ENCODE measurements at places on chromosomes 12 and 14.

DNA sequence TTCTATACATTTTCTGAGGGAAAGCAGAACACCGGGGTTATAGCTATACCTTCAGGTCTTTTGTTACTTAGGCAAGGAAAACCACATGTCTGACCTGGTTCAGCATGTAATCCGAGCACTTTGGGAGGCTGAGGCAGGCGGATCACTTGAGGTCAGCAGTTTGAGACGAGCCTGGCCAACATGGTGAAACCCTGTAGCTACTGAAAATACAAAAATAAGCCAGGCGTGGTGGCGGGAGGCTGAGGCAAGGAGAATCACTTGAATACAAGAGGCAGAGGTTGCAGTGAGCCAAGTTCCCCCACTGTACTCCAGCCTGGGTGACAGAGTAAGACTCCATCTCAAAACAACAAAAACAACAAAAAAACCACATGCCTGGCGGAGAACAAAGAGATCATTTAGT, 177.6 kb downstream of the ACSS3 start:
- H3K4me3 ChIP-seq = no peak overlapping the region
- no peak overlapping the region for H3K27ac ChIP-seq
- no peaks in the 10 kb centered on the region for H3K4me1 ChIP-seq
- H3K27me3 ChIP-seq = no peaks in the 10 kb centered on the region
- H3K36me3 ChIP-seq = peaks cover 21% of the 10 kb centered on the region

GRCh38 chr14:96895658-96896271, 98.6 kb downstream of the VRK1 start:
- no peak for DNase-seq
- H3K27me3 ChIP-seq = no peaks in the 10 kb centered on the region
- H3K36me3 ChIP-seq = no peaks in the 10 kb centered on the region
- no peak overlapping the region for H3K27ac ChIP-seq
- no peaks in the 10 kb centered on the region for H3K4me1 ChIP-seq

DNA sequence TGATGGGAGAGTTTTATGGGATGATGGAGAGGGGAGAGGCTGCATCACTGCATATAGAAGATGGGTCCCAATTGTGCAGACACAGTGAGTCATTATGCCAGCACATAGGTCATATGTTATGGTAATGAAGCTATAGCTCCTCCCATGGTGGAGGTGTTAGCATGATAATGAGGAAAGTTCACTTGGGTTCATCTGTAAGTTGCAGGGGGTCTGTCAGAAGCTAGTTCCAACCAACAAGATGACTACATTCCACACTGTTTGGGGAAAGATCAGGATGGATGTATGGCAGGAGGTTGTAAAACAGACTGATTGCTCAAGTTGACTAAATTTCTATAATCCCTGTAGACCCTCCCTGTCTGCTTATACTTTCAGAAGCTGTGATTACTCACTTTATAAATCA, 561.3 kb downstream of the C12orf50 start:
- DNase-seq = no peak
- no peaks in the 10 kb centered on the region for H3K36me3 ChIP-seq
- H3K4me1 ChIP-seq = no peaks in the 10 kb centered on the region
- H3K27ac ChIP-seq = no peak overlapping the region
- H3K4me3 ChIP-seq = no peak overlapping the region

DNA sequence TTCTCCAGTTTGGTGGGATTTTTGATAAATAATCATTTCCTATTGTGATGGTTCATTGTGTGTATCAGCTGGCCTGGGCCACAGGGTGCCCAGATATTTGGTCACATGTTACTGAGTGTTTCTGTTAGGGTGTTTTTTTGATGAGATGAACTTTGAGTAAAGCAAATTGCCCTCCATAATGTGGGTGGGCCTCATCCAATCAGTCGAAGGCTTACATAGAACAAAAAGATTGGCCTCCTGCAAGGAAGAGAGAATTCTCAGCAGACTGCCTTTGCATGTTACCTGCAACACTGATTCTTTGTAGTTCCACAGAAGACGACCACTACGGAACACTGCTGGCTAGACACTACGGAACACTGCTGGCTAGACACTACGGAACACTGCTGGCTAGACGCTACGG, 441.6 kb downstream of the GLT1D1 start:
- no peak overlapping the region for H3K4me3 ChIP-seq
- H3K36me3 ChIP-seq = no peaks in the 10 kb centered on the region
- no peak for DNase-seq
- H3K27ac ChIP-seq = no peak overlapping the region
- no peaks in the 10 kb centered on the region for H3K4me1 ChIP-seq
- H3K27me3 ChIP-seq = no peaks in the 10 kb centered on the region

GRCh38 chr12:132150780-132151144, 6.5 kb downstream of the NOC4L start:
- H3K27me3 ChIP-seq = no peaks in the 10 kb centered on the region
- no peak overlapping the region for H3K27ac ChIP-seq
- peaks cover 5% of the 10 kb centered on the region for H3K4me1 ChIP-seq
- H3K4me3 ChIP-seq = no peak overlapping the region

DNA sequence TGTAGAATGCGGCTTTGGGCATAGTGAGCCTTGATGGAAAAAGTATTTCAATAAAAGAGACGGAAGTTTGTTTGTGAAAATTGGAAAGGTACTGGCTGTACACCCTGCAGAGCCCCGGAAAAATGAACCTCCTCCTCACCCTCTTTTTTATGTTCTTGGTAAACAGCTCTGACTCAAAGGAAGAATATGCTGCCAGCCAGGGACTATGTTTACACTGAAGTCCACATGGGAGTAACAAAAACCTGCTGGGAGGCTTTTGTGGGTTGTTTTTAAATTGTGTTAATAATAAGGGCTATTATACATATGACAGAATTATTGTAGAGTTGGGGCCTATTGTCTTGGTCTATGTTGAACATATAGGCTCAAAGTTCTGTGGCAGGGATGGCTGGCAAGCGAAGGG, 70.7 kb downstream of the TTC8 start:
- no peaks in the 10 kb centered on the region for H3K4me1 ChIP-seq
- no peak for DNase-seq
- no peaks in the 10 kb centered on the region for H3K36me3 ChIP-seq
- no peak overlapping the region for H3K4me3 ChIP-seq
- H3K27ac ChIP-seq = no peak overlapping the region

DNA sequence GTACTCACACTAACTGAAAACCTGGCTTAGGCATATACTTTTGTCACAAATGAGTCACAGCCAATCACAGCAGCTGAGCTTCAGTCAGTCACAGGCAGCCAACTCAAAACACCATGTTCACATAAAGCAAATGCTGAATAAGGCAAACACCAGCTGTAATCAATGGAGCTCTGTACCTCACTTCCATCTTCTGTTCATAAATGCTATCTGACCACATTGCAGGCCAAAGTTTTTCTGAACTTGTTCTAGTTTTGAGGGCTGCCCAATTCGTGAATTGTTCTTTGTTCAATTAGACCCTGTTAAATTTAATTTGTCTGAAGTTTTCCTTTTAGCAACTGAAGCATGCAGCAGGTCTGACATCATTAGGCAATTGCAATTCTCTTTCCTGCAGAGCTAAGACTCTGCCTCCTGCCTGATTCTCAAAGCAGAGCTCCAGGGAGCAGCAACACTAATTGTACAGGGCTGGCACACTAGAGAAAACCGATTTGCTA, 129.9 kb downstream of the WIF1 start:
- H3K36me3 ChIP-seq = no peaks in the 10 kb centered on the region
- no peak for DNase-seq
- no peak overlapping the region for H3K27ac ChIP-seq
- no peak overlapping the region for H3K4me3 ChIP-seq
- H3K27me3 ChIP-seq = no peaks in the 10 kb centered on the region

GRCh38 chr12:120851444-120851843, 52.7 kb downstream of the SPPL3 start:
- H3K36me3 ChIP-seq = no peaks in the 10 kb centered on the region
- H3K4me1 ChIP-seq = peaks cover 44% of the 10 kb centered on the region
- no peaks in the 10 kb centered on the region for H3K27me3 ChIP-seq
- H3K4me3 ChIP-seq = no peak overlapping the region

- no peak for DNase-seq
- H3K27me3 ChIP-seq = no peaks in the 10 kb centered on the region
- no peak overlapping the region for H3K4me3 ChIP-seq
- H3K27ac ChIP-seq = no peak overlapping the region
- peaks cover 5% of the 10 kb centered on the region for H3K4me1 ChIP-seq
Observed at GRCh38 chr12:43293396-43293795, 258.6 kb downstream of the ADAMTS20 start.

- no peak overlapping the region for H3K4me3 ChIP-seq
Observed at GRCh38 chr14:38074754-38075153, 132.9 kb upstream of the SSTR1 start.

- no peak for DNase-seq
- no peak overlapping the region for H3K4me3 ChIP-seq
- H3K27ac ChIP-seq = no peak overlapping the region
- no peaks in the 10 kb centered on the region for H3K27me3 ChIP-seq
Observed at GRCh38 chr14:100796946-100797345, 29.0 kb upstream of the MEG3 start.

GRCh38 chr12:75888874-75889613, 142.5 kb downstream of the PHLDA1 start:
- no peak overlapping the region for H3K4me3 ChIP-seq
- no peaks in the 10 kb centered on the region for H3K27me3 ChIP-seq
- no peak overlapping the region for H3K27ac ChIP-seq
- DNase-seq = no peak

DNA sequence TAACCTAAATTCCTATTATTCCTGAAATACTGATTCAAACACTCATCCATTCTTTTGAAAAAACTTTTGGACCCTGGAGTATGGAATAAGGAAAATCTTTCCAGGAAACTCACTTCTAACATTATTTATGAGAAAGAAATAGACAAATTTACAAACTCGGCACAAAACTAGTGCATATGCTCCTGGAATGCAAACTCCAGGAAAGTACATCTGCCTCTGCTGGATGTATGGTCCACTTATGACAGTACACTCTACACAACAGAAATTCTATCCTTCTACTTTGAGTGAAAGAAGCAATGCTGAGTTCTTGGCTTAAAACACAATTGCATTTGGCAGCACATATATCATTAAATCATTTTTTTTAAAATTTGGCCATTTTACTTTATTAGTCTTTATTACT, 700.5 kb upstream of the STXBP6 start:
- no peak overlapping the region for H3K27ac ChIP-seq
- no peaks in the 10 kb centered on the region for H3K27me3 ChIP-seq
- H3K4me3 ChIP-seq = no peak overlapping the region
- H3K4me1 ChIP-seq = no peaks in the 10 kb centered on the region
- no peaks in the 10 kb centered on the region for H3K36me3 ChIP-seq

GRCh38 chr14:91873471-91874415, 6.4 kb upstream of the TC2N start:
- peaks cover 49% of the 10 kb centered on the region for H3K4me1 ChIP-seq
- no peaks in the 10 kb centered on the region for H3K27me3 ChIP-seq
- no peak for DNase-seq
- peak overlapping the region; percentile 19 for H3K4me3 ChIP-seq

GRCh38 chr14:71651228-71651627, 281.0 kb upstream of the RGS6 start:
- H3K4me3 ChIP-seq = no peak overlapping the region
- no peaks in the 10 kb centered on the region for H3K27me3 ChIP-seq
- H3K36me3 ChIP-seq = no peaks in the 10 kb centered on the region
- DNase-seq = no peak
- no peak overlapping the region for H3K27ac ChIP-seq
- H3K4me1 ChIP-seq = peaks cover 5% of the 10 kb centered on the region

- no peaks in the 10 kb centered on the region for H3K4me1 ChIP-seq
- DNase-seq = no peak
- no peak overlapping the region for H3K27ac ChIP-seq
- no peak overlapping the region for H3K4me3 ChIP-seq
- no peaks in the 10 kb centered on the region for H3K27me3 ChIP-seq
- H3K36me3 ChIP-seq = no peaks in the 10 kb centered on the region
Observed at GRCh38 chr12:67449591-67450052, 180.5 kb downstream of the CAND1 start.

DNA sequence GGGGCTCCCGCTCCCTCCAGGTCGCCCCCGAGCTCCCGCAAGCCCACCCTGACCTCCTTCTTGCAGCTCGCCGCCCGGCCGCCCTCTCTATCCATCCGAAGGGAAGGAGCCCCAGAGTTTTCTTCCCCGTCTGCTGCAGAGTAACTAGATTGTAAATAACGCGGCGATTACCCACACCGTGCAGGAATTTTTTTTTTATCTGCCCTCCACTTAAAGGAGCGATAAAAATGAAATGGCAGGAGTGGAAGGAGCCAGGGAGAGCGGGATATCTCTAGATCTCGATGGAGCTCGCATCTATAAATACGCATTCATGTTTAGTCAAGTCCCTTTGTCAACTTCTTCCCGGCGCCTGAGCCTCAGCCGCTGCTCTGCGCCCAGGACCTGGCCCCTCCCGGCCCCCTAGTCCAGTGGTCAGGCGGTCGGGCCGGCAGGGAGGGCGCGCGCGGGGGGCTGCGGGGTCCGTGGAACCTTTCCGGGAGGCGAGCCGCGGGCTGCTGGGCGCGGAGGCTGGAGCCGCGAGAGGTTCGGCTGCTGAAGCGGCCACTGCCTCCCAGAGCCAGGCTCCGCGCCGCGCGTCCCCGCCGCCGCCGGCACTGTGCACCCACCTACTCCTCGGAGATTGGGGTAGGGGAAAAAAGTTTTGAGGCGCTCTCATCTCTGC, 386.0 kb downstream of the BCAT1 start:
- peak; percentile 73 for DNase-seq
- H3K36me3 ChIP-seq = no peaks in the 10 kb centered on the region
- peaks cover 13% of the 10 kb centered on the region for H3K4me1 ChIP-seq
- H3K4me3 ChIP-seq = peak overlapping the region; percentile 76

DNA sequence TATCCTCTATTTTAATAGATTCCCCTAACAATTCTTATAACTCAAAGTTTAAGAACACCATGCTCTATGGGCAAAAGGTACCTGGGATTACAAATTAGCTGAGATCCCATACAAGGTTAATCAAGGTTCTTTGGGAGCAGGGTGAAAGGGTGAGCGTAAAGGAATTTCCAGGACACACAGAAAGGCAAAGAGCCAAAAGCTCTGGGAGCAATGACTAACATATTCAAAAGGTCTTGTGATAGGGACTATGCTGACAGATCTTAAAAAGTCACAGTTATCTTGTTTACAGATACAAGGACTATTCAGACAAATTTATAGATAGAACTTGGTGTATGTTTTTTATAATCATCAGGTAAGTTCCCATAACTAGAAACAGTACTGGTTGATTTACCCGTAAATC, 19.5 kb upstream of the PPFIBP1 start:
- no peak overlapping the region for H3K4me3 ChIP-seq
- H3K27me3 ChIP-seq = no peaks in the 10 kb centered on the region
- no peaks in the 10 kb centered on the region for H3K36me3 ChIP-seq
- H3K4me1 ChIP-seq = no peaks in the 10 kb centered on the region
- no peak for DNase-seq
- no peak overlapping the region for H3K27ac ChIP-seq

GRCh38 chr12:75883241-75883640, 148.3 kb downstream of the PHLDA1 start:
- no peak overlapping the region for H3K4me3 ChIP-seq
- DNase-seq = no peak
- H3K4me1 ChIP-seq = no peaks in the 10 kb centered on the region

DNA sequence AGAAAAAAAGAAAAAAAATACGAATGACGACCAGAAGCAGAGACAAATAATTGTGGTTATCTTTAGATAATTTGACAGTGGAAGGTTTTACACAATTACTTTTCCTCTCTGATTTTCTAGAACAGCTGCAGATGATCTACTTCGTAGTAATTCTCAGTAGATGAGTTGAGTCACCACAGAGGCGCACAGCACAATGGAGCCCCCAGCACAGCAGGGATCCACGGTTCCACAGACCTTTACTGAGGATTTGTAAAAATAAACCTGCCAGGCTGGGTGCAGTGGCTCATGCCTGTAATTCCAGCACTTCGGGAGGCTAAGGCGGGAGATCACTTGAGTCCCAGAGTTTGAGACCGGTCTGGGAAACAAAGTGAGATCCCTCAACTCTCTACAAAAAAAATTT, 29.3 kb downstream of the AMN start:
- no peak overlapping the region for H3K4me3 ChIP-seq
- no peaks in the 10 kb centered on the region for H3K27me3 ChIP-seq
- H3K36me3 ChIP-seq = peaks cover 93% of the 10 kb centered on the region
- H3K27ac ChIP-seq = no peak overlapping the region
- no peak for DNase-seq
